DMS153 (cell line): ENCODE measurements at places on chromosomes 4 and X.
A peak's percentile ranks its signal among the peaks of the same experiment; 100 is the strongest.

- DNase-seq: no peak
Observed at GRCh38 chr4:64774626-64775025, 365.4 kb upstream of the TECRL start.

- no peak for DNase-seq
Observed at GRCh38 chr4:128342762-128343161, 55.1 kb upstream of the PGRMC2 start.

GRCh38 chr4:16240300-16240699 lies 14.0 kb upstream of the TAPT1 start:
- no peak for DNase-seq

- DNase-seq: no peak
Observed at GRCh38 chrX:24245202-24245601, 68.7 kb downstream of the SUPT20HL2 start.

DNA sequence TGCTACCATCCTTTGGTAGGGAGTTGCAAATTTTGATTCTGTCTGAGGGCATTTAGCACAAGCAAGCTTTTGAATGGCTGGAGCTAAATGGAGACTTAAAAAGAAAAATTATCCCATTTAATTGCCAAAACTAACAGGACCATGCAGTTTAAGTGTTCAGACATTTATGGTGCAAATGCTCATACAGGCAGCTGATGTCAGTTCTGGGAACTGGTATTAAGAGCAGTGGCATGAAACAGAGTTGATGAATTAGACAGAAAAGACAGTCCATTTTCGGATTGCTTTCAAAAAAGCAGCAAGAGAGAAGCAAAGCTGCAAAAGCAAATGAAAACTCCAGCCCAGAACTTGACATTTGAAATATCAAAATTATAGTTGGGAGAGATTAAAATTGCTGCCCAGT lies 1.3 kb downstream of the SCRG1 start:
- no peak for DNase-seq

DNA sequence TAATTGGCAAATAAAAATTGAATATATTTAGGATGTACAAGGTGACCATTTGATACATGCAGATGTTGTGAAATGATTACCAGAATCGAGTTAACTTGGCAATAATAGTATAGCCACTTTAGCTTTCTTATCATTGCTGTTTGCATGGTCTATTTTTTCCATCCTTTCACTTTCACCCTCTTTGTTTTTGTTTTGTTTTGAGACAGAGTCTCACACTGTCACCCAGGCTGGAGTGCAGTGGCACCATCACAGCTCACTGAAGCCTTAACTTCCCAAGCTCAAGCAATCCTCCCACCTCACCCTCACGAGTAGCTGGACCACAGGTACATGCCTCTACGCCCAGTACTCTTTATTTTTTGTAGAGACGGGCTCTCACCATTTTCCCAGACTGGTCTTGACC lies 218.6 kb upstream of the ADGRL3 start:
- DNase-seq: no peak

DNA sequence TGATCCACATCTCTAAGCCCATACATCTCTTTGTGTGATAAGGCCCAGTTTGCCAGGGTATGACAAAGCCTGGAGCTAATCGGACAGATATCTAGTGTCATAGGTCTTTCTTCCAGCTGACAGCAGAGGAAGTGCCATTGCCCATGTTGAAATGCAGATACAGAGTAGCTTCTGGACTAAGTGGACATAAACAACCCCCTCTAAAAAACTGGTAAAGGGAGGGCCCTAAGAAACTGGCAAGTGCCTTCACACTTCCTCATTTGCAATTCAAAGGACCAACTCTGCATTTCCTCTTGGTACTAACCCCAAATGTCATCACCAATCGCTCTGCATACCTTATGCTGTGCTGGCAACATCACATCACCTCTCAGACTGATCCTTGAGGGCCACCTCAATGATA lies 20.8 kb downstream of the ARHGEF6 start:
- DNase-seq: no peak

DNA sequence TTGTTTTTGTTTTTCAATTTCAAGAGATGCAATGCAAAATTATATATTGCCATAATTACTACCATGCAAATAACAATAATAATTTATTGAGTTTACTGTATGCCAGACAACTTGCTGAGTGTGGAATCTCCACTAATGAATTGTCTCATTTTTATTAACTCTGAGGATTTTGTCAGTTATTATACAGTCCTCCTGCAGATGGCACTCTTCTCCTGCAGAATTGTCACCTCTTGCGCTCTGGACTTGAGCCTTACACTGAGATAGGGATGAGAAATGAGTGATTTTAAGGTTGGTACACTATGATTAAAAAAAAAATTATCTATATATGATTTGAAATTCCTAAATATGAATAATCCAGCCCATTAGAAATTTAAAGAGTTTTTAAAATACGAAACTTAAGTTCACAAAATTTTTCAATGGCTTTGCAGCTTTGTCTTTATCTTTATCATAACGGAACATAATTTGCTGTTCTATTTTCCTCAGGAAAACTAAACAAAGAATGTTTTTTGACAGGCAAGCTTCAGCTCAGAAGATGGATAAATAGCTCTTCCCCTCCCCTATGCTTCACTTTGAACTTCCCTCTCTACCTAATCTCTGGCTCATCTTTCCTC lies 12.7 kb upstream of the PAQR3 start:
- DNase-seq: peak; percentile 20

DNA sequence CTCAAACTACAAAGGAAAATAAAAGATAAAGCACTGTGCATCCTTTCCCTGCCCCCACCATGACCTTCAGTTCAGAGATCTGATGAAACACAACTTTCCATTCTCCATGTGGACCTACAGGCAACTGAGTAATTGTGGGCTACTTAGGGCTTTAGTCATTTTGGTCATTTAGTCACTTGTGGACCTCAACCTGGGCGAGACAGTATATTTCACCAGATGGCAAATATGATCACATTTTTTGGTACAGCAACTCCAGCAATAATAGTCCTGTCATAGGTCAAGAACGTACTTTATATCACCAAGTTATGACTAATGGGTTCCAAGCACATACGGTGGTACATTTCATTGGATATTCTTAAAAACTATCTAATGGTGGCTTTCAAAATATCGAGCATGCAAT lies 141.2 kb downstream of the PDGFC start:
- DNase-seq: no peak

GRCh38 chr4:153877898-153878297 lies 89.0 kb upstream of the SFRP2 start:
- no peak for DNase-seq
